ENCODE measurements at places on chromosomes 7 and 10.
A peak's percentile ranks its signal among the peaks of the same experiment; 100 is the strongest.

DNA sequence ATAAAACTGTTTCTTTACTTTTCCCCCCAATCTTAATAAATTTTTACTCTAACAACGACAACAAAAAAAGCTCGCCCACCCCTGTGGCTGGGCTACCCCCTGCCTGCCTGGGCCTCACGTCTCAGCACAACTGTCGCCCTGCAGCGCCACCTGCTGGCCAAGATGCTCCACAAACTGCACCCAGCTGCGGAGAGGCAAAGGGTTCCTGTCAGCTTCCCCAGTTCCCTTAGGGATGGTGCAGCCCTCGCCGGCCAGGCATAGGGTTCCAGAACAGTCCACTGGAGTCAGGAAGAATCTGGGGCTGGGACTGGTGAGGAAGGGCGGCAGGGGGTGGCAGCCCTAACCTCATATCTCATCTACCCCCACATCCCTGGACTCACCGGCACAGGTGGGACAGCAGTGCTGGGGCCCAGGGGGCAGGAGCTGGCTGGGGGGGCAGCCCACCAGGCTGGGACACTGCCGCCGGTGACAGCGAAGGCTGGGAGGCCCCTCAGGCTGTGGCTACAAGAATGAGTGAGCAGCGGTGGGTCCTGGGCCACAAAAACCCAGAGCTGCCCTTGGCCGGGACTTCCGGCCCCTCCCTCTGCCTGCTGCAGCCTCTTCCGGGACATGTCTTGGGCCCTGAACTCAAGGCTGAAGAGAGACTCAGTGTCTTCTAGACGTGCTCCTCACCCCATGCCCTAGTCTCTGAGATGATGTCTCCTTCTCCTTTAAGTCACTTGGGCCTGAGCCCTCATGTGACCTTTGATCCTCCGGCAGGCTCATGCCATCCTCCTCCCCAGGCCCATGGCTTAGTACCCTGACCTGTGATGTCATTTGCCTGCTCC is 21.2 kb downstream of the ATP6V1F start:
- DNase-seq, result peak; percentile 86

GRCh38 chr10:69567920-69568319 is 5.3 kb downstream of the NEUROG3 start:
- peak; percentile 79 for DNase-seq

DNA sequence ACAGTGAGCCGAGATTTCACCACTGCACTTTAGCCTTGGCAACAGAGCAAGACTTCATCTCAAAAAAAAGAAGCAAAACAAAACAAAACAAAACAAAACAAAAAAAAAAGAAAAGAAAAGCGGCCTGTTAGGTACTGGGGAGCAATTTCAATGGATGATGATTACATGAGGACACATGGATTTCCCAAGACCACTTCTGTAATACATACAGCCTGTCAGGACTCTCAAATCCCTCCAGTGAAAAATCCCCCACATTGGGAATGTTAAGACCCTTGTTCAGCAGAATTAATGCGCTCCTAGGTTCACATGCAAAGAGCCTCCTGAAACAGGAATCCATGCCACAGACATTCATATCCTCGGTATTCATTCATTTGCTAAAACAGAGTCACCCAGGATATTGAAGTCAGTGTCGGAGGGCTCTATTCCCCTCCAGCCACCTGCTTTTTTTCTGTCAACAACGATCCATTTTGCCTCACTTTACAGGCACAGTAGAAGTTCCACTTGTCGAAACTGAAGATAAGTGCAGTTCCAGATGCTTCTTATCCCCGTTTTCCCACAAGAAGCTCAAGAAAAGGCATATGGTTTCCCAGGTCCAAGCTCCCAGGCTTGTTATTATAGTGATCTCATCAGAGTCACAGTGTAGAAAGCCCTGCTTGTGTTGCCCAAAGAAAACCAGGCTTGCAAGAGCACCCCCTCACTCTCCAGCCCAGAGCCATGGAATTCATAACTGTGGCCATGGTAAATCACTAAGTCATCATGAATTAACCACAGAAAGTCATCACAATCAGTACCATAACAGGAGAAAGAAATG is 20.2 kb downstream of the SLC16A12 start:
- DNase-seq, result no peak

GRCh38 chr10:117686606-117687005 is 144.1 kb downstream of the EMX2 start:
- DNase-seq, result no peak

GRCh38 chr10:76642358-76642757 is 995.2 kb downstream of the KCNMA1 start:
- no peak for DNase-seq

DNA sequence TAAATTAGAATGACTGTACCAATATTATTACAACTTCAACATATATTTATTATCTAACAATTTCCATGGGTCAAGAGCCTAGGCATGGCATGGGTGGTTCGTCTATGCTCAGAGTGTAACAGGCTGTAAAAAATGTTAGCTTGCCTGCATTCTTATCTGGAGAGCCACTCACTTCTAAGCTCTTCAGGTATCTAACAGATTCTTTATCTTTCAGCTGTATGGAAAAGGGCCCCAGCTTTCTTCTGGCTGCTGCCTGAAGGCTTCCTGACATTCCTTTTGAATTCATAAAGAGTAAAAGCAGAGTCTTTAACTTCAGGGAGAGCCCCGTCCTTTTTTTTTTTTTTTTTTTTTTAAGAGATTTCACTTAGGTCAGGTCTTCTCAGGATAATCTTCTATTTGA is 648.8 kb downstream of the NXPH1 start:
- DNase-seq, result no peak

DNA sequence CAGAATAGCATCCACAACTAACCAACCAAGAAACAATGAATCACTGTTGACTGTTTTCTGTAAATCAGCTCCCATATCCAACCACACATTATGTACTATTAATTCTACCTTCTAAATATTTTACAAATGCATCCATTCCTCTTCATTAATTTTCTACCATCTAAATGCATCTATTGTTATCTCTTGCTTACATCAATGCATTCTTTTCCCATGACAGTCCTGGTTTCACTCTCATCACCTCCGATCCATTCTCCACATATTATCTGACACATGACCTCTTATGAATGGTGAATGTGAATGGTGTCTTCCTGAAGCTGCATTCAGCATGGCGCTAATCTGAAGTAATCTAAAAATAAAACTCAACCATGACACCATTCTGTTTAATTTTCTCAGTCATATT is 153.8 kb upstream of the CALCR start:
- no peak for DNase-seq

GRCh38 chr7:100612730-100613390 is 520 bp downstream of the MOSPD3 start:
- no peak for DNase-seq

DNA sequence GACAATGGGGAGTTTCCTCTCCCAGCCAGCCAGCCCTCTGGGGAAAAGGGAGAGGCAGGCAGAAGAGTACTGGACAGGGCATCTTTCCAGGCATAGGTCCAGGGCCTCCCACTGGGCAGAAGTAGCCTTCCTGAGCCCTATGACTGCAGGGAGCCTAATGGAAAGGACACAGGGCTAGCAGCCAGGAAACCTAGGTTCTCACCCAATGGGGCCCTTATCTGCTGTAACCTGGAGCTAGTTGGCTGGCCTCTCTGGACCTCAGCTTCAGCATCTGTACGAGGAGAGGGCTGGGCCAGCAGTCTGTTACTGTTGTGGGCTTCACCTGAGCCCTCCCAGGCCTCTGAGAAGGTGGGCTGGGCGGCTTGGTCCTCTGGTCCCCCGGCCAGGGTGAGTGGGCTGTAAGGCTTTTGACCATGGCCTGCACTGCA is 22.4 kb downstream of the LDB3 start:
- no peak for DNase-seq

DNA sequence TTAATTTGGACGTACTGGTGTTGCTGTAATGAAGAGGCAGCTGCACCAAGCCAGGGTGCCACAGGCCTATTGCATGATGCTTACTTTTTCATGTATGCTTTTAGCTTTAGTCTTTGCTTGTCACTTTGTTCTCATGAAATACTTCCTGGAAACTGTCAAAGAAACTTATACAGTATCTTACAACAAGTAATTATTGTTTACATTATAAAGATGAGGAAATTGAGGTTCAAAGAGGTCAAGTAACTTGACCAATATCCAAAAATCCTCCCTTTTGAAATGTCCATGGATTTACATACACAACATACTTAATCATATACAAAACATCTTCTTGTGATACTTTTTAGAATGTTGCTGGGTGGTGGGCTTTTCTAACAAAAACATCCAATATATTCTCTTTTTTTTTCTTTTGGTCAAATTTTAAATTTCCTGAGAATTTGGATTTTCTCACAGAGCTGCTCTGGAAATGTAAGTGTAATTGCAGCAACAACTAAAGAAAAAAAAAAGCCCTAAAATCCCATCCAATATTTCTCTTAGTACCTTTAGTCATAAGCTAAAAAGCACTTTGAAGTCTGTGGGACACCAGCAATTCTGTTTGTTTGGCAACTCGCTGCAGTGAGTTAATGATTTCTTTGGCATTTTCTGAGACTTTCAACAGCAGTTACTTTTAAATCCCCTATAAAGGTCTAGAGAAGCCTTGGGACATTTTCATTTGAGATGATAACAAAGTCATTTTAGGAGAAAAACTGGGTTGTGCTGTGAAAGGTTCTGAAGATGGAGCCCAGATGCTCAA is 500.6 kb upstream of the IGFBP3 start:
- DNase-seq, result no peak

DNA sequence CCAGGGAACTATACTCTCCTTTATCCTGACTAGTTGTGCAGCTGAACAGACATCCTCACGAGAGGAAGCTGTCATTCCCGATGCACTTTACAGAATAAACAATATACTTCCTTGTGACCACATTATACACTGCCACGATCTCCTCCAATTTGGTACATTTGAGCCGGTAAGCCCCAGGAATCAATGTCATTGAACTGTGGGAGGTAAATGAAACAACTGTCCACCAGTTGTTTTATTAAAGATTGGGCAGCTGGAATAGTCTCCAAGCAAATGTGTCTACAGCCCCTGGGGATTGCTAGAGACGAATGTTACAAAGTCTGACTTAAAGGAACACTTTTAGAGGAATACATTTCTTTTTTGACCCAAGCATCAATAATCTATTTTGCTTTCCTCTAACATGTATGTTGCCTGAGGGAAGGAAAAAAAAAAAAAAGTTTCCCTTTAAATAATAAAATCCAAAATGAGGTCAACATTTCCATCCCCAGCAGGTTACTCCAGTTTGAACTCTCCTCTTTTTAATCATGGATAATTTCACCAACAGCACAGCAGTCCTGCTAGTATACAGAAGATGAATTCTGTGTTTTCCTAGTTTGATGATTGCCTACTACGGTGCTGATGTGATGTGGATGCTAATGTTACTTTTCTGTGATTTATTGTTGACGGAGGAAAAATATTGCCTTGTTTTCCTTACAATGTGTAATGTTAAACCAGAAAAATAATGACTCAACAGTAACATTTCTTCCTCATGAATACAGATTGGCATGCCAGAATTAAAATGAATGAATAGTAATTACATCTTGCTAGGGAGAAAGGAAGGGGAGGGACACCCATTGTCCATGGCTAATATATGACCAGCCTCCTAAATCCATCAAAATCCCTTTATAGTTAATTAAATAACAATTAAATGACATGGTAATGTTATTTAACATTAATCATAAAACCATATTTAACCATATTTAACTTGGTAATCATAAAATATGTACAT is 360.9 kb downstream of the NEBL start:
- DNase-seq, result no peak

DNA sequence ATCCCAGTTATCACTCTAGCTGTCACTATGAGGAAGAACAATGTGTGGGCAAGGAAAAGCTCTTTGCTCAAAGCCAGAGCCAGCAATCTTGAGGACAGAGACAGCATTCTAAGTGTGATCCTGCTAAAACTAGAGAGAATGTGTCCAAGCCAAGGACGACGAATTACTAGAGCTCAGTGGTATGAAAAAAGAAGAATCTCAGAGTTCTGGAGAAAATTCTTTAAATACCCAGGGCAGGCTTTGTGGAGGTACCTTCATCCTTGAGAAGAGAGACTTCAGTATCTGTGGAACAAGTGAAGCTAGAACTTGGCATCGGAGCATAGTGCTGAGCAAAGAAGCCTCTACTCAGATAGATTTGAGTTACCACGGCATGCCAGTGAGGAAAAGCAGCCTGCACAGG is 209.8 kb downstream of the TRIL start:
- DNase-seq, result no peak

- no peak for DNase-seq
Observed at GRCh38 chr10:110069502-110069982, 61.8 kb downstream of the ADD3 start.

DNA sequence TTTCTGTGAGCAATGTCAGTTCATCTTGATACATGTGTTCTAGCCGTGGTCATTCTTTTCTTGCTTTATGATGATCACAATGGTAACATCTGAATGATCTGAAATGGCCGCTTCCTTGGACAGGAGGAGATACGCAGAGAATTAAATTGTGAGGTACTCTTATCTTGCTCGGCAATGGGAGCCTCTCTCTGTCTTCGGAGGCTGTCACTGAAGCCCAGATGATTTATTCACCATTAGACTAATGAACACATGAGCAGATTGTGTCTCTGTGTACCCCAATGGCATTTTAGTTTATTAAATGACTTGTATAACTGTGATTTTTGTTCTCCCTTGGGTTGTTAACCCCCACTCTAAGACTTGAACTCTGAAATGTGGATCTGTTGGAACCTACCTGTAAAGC is 38.6 kb downstream of the RBM33 start:
- DNase-seq, result no peak

- no peak for DNase-seq
Observed at GRCh38 chr10:95289003-95289920, 1.5 kb downstream of the PDLIM1 start.

GRCh38 chr7:85673876-85674275 is 487.0 kb upstream of the SEMA3D start:
- no peak for DNase-seq

DNA sequence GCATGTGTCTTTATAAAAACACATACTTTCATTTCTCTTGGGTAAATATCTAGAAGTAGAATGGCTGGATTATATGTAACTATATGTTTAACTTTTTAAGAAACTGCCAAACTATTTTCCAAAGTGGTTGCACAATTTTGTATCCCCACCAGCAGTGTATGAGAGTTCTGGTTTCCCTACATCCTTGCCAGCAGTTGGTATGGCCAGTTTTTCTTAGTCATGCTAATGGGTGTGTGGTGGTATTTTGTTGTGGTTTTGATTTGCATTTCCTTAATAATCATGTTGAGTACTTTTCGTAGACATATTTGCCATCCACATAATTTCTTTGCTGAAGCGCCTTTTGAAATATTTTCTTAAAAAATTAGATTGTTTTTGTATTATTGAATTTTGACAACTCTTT is 60.3 kb downstream of the NEUROG3 start:
- no peak for DNase-seq

DNA sequence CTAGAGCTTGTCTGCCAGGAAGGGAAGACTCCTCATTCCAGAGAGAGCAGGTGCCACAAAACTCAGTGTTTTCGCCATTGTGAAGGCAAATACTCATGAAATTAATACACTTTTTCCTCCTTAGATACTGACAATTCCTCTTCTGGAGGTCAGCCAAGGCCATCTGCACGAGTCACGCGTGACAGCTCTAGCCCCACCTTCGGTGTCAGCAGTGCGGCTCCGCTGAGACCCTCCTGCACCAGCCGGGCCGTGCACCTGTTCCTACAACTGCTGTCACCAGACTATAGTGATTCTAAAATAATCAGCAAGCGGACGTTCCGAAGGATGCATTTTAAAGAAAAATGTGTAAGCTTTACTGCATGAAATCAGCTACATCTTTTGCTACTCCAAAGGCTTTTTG is 127.7 kb downstream of the DIP2C start:
- no peak for DNase-seq

GRCh38 chr10:122154031-122154544 is 117.0 kb upstream of the BTBD16 start:
- DNase-seq, result no peak

Data from endothelial cell (in vitro differentiated cells).